ENCODE measurements at places on chromosomes 7 and 10. TPM values are rescaled to one million over a fixed set of nuclear protein-coding genes. Genes with fewer than 3 reads are reported as not detected.

Gene CDH23
- 0.17 TPM for total RNA-seq

Gene URGCP
- total RNA-seq: 27.7 TPM

Gene TCF7L2
- total RNA-seq: 5.0 TPM

Gene NEBL
- total RNA-seq: 0.33 TPM

Gene AGBL3
- total RNA-seq: 1.3 TPM

Gene MYO3A
- total RNA-seq: not detected

Gene IFIT1B
- not detected for total RNA-seq

Gene ATOH7
- total RNA-seq: not detected

DNA sequence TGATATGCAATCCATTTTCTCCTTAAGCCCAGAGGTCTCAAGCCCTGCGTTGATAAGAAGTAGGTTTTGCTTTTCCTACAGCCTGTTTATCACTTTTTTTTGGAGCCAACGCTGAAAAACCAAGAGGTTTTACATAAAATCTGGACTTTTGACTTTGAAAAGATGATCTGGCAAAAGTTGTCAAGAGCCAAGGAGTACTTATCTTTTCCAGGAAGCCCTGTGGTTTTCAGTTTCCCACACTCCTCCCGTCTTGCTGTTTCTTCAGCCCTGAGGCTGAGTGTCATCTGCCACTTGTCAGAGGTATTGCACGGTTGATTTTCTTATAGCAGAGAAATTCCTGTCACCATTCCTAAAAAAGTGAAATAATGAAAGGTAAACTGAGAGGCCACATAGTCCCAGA lies 108.7 kb downstream of the TYW1 start:
- DNase-seq: peak; percentile 60

DNA sequence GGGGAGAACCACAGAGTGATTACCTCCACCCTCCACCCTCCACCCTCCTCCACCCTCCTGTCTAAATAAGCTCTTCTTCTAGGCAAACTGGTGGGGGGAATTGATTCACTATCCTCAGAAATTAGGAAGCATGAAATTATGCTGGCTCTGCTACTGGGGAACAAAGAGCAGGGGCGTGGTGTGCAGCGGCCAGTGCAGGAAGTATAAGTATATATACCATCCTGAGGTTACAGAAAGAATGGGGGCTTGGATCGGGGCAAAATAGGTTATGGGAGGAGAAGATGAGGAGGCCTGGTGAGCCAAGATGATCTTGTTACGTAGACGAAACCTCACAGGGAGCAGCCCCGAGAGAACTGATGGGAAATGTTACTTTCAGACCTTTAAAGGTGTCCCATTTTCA lies 49.1 kb downstream of the SYPL1 start:
- DNase-seq: no peak

DNA sequence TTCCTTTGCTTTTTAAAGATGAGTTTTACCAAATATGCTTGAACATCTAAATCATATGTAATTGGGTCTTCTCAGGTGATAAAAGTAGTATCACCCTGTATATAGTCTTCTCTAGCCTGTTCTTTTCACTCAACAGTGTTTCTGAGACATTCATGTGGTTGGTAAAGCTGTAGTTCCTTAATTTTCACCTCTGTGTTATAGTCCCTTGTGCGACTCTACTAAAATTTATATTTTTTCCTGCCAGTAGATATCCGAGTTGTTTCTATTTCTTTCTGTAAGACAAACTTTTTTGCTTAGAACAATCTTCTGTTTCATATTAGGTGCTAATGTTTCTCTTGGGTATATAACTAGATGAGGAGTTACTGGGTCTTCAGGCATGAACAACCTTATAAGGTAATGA lies 35.6 kb downstream of the SYPL1 start:
- DNase-seq: no peak

DNA sequence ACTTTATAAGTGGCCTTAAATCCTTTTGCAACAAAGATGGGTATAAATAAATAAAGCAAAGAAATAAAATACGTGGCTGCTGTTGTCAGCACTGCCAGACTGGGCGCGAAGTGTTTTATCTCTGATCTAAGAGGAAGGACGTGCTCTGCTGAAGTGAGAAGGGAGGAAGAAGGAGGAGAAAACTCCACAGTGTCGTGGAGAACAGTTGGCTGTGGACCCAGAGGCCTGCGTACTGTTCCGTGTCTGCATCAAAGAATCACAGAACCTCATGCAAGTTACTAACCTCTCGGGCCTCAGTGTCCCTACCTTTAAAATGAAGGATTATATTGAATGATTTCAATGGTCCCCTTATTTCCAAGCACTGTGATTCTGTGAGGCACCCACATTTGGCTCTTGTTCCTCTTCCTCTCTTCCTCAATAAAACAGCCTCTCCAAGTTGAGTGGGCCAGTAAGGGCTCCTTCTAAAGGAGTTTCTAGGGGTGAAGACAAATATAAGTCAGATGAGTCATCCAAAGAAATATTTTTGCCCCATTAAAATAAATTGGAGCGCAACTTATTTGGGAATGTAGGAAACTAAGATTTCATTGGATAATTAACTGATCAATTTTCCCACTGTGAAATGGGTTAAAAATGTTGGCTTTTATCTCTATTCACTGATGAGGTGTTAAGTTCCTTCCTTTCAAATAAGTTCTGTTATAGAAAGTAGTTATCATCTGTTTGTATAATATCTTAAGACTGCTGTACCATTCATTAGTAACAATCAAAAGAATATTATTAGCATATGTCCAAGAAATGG lies 126.9 kb upstream of the EFCAB10 start:
- DNase-seq: no peak

- no peak for DNase-seq
These were observed 2.6 kb upstream of the VIPR2 start for GRCh38 chr7:159147246-159147645.

DNA sequence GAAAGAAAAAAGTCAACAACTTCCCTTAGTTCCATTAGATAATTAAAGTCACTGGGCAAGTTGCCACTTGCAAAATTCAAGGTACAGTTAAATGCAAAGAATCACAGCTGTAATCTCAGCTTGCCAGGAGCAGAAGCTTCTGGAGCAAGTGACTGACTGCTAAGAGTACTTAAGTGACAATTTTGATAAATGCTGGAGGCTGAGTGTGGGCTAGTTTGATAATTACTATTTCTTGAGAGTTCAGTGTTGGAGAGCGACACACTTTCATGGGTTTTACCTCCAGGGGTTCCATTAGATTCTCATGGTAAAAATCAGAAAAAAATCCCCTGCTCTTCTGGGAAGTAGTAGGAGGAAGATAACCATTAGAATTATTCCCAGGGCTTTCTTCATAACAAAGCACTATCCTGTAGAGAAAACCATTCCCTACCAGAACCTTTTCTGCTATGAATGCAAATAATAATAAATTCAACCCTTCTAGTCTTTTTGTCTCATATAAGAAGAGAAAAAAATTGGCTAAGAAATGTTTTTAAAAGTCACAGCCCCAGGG lies 486.3 kb downstream of the POM121L12 start:
- DNase-seq: no peak

GRCh38 chr7:151674161-151674920 lies 154.6 kb upstream of the RHEB start:
- DNase-seq: no peak

GRCh38 chr10:111498560-111498959 lies 421.7 kb downstream of the ADRA2A start:
- DNase-seq: no peak

DNA sequence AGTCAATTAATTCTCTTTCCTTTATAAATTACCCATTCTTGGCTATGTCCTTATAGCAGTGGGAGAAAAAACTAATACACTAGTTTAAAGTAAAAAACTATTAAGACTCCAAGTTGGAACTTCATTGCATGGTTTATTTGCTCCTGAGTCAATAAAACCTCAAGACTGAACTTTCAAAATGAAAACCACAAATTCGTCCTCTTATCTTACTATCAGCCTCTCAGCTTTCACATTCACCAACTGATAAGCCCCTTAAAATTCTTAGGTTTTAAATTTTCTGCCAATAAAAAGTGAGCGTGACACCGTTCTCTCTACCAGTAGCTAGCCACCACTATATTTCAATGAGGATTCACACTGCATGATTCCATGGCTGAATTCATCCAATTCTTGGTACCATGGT lies 346.4 kb upstream of the NPSR1 start:
- peak; percentile 86 for DNase-seq

GRCh38 chr10:67262675-67263074 lies 336.8 kb downstream of the LRRTM3 start:
- no peak for DNase-seq

DNA sequence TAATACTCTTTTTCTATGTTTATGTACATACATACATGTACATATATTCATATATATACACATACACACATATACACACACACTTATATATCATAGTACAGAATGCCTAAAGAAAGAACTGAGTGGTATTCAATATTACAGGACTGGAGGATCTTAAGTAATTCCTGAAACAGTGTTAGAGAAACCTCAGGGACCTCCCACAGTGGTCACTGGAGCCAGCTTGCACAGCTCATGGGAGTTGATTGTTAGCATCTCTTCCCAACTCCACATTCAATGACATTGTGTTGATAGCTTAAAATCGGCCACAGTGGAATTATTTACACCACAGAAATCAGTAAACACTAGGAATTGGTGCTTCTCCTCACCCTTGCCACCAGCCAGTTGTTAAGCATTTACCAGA lies 6.0 kb downstream of the LRRC17 start:
- peak; percentile 57 for DNase-seq

DNA sequence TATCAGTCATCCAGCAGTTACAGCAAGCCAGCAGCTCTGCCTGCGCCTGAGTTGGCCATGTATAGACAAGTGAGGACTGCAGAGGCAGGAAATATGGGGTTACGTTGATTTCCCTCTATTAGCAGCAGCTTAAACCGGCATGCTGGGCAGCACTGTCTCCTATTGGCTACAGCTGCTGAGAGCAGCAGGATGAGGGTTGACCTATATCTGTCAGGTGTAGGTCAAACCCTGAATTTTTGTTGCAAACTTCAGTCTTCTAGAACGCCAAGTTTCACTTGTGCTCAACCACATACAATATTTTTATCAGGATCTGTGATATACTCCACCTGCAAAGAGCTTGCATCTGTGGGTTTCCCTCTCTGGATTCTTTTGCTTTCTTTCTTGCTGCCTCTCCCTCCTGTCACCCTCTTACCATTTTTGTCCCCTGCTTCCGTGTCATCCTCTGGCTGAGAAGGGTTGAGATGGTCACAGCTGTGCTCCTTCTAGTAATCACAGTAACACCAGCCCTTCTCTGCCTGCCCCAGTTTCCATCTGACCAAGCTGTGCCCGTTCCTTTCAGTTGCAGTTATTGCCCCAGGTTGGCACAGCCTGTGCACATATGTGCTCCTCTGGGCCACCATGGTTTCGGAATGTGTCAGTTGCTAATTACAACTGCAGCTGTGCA lies 23.8 kb upstream of the GLCCI1 start:
- DNase-seq: no peak

DNA sequence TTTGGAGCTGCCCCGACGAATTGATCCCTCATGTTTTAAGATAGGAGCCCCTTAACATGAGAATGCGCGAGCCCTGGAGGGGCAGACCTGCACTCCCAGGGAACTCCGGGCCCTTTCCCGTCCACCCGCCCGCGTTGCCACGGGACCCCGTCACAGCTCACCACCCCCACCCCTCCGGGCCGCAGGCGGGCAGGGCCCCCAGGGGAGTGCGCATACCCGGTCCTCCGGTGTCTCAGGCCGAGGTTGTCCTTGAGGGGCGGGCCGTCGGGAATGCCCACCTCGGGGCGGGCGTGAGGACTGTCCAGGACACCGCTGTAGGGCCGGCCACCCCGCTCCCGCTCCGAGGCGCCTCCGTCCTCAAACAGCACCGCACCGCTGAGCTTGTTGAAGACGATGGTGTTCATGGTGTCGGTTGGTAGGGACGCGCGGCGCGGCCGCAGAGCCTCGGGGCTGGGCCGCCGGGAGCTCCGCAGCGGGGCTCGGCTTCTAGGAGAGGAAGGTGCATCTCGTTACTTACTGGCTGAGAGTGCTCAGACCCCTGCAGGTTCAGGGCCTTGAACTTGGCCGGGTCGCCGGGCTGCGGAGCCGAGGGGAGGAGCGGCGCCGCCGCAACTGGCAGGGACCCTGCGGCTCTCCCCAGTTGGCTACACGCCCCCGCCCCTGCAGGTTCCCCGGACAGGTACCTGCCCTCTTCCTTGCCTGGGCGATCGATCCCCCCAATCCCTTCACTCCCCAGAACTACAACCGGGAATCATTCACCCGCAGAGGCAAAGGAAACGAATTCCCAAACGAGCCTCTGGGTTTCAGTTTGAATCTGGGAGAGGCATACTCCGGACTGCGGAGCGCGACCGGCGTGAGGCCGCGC lies 2.4 kb downstream of the MKX start:
- DNase-seq: peak; percentile 39

DNA sequence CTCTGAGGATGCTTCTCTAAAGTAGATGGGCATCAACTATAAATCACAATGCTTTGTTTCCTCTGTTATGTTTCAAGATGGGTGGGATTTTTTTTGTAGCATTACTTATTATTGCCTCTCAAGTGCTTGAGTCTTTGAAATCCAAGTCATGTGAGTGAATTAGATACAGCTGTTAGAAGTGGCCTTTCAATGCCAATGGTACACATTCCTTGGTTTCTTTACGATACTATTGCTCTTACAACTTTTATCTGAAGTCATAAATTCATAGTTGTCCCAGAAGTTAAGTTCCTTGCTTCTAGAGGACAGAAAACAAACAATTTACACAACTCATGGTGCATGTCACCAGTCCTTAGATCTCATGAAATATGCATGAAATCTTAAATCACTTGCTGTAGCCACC lies 15.5 kb downstream of the CFTR start:
- DNase-seq: no peak

GRCh38 chr10:76068856-76069255 lies 637.4 kb downstream of the LRMDA start:
- DNase-seq: no peak

DNA sequence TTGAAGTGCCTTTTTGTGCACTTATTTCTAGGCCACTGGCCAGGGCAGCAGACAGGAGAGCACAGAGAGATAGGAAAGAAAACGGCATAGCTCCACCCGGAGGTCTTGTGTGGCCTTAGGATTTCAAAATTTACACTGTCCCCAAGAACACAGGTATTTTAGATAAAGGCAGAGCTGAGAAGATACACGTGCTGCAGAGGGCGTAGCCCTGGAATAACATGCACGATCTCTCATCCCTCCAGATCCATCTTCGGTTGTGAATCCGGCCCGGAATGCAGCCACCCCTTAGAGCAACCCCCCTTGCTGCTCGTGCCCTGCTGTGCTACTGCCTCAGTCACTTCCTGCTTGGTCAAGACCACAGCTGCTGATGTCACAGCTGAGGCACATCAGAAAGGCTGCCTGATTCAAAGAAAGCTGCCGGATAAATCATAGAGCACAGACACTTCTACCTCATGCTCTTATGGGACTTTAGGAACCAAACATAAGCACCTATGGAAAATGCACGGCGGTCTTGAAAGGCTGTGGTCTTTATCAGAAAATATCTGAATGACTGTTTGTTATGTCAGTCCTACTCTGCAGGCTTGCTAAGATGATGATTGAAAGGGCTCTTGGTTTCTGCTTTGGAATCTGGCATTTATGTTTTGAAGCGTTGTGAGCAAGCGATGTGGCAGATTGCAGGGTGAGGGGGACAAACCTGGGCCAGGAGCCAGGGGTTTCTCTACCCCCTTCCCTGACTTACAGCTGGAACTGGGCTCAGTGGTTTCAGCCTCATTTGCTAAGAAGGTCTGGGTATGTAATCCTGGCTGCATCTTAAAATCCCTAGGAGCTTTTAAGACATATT lies 152.0 kb downstream of the SVIL start:
- peak; percentile 79 for DNase-seq

GRCh38 chr10:104376784-104377300 lies 23.2 kb downstream of the CFAP58 start:
- no peak for DNase-seq

- no peak for DNase-seq
These were observed 77.0 kb upstream of the GSDME start for GRCh38 chr7:24834128-24834798.

GRCh38 chr7:5448378-5449037 lies 24.9 kb upstream of the TNRC18 start:
- DNase-seq: no peak

Measured in fibroblast of lung (primary cell).